ENCODE measurements at places on chromosomes 3 and 15.

- no peak for DNase-seq
Observed at GRCh38 chr3:10725846-10726245, 90.2 kb upstream of the SLC6A11 start.

GRCh38 chr3:194559530-194559929 lies 72.7 kb upstream of the ATP13A3 start:
- no peak for DNase-seq

DNA sequence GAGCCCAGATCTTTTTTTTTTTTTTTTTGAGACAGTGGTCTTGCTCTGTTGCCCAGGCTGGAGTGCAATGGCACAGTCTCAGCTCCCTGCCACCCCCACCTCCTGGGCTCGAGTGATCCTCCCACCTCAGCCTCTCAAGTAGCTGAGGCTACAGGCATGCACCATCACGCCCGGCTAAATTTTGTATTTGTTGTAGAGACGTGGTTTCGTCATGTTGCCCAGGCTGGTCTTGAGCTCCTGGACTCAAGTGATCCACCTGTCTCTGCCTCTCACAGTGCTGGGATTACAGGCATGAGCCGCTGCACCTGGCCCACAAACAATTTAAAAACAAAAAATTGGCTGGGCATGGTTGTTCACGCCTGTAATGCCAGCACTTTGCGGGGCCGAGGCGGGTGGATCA lies 22.6 kb upstream of the SLC6A6 start:
- DNase-seq, result no peak

- DNase-seq, result no peak
Observed at GRCh38 chr3:47852604-47853602, 50.0 kb downstream of the DHX30 start.

GRCh38 chr3:42847731-42848130 lies 27.9 kb downstream of the CYP8B1 start:
- no peak for DNase-seq

GRCh38 chr3:195709676-195710085 lies 11.1 kb upstream of the MUC20 start:
- no peak for DNase-seq

DNA sequence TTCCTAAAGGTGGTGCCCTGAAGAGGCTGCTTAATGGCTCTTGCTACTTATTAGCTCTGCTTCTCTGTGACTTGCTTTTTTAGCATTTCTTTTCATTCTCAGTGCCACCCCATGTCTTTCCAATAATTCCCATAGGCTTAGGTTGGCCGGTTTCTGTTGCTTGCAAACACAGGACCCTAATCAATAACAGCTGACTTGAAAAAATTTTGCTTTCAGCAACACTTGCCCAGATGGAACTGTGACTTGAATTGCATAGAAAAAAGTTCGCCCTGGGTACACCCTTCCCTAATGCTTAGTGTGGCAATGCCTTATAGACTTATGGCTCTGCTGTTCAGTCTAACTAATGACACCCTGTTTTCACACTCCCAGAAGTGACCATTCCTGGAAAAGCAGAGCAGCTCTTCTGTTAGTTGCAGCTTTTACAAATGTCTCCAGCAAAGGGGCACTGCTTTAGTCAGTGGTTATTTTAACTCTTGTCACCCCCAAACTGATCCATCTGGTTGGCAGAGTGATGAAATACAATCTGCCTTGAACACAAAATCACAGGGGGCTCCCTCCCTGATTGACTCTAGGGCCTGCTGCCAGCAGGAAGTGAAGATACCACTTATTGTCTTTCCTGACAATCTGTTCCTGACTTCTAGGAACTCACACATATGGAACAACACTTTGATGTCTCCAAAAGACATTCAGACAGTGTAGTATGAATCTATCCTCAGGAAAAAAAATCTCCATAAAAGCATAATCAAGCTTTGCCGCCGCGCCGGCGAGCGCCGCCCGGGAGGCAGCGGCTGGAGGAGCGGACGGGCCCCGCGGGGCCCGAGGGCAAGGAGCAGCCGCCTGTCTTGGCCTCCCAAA lies 9.7 kb upstream of the SLMAP start:
- DNase-seq, result no peak

DNA sequence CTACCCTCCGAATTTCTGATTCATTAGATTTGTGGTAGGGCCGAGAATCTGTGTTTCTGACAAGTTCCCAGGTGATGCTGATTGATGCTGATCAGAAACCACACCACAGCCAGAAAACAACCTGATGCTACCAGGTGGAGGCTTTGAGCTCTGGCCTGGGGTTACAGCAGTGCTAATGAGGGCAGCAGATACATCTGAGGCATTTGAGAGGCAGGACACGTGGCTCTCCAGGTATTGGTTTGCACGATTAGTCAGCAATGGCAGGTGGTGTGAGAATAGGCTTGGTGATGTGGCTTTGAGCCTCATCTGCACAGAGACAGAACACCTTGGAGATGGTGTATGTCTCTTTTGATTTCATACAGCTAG lies 78.8 kb upstream of the THBS1 start:
- DNase-seq, result no peak

GRCh38 chr3:132399054-132399929 lies 18.0 kb upstream of the DNAJC13 start:
- DNase-seq, result no peak

DNA sequence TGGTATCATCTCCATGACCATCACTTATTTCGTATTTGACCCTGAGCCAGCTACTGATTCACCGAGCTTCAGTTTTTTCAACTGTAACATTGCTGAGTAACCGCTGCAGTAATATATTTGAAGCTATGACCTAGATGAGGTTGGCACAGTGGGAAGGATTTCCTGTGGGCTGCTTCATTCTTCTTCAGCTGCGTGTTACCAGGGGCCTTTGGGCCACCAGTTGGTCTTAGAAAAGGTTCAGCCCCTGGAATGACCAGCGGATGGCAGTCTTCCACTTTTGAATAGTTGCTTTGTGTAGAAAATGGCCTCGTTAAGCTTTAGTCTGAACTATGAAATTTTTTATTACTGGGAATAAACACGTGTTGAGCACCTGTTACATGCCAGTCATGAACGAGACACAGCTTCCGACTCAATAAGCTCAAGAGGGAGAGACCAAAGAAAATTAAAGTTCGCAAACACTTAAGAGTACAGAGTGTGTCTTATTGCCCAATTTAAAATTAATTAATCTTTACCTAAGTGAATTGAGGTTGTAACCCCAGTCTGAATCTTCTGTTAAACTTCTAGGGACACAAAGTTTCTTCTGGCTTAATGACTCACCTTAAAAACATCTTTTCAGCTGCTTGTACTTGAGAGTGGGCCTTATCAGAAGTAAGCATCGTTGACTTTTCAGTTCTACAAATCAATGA lies 57.6 kb upstream of the NR2E3 start:
- DNase-seq, result no peak

DNA sequence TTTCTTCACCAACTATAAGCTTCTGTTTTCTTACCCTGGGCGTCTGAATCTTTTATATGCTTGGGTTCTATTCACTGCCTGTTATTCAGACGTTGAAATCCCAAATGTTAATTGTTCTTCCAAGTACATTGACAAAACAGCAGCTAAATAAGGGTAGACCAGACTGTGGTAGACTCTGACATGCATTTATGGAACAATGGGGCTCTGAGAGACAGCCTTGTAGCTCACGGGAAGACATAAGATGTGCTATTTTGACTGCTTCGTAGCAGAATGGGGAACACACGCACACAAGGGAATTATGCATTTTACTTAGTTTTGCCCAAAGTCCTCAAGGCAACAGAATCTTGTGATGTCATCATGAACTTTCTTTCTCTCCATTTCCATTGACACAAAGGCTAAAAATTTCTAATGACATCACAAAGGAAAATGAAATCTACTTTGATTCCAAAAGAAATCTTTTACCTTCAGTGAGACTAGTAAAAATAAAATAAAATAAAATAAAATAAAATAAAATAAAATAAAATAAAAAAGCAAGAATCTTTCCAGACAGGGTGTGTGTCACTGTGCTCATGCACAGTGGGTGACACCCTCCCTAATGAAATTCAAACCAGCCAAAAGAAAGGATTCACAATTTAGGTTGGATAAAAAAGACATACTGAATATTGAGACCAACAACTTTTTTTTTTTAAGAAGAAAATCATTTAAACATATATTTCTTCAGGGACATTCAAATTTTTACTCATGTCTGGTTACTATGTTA lies 346.6 kb downstream of the ZBTB20 start:
- no peak for DNase-seq

- no peak for DNase-seq
Observed at GRCh38 chr3:189582179-189582578, 49.0 kb upstream of the TP63 start.

- DNase-seq, result no peak
Observed at GRCh38 chr3:18417904-18418572, 7.1 kb downstream of the SATB1 start.

GRCh38 chr3:37441689-37442088 lies 267.3 kb upstream of the LRRFIP2 start:
- DNase-seq, result no peak

- no peak for DNase-seq
Observed at GRCh38 chr3:144381607-144382006, 410.0 kb downstream of the DIPK2A start.

DNA sequence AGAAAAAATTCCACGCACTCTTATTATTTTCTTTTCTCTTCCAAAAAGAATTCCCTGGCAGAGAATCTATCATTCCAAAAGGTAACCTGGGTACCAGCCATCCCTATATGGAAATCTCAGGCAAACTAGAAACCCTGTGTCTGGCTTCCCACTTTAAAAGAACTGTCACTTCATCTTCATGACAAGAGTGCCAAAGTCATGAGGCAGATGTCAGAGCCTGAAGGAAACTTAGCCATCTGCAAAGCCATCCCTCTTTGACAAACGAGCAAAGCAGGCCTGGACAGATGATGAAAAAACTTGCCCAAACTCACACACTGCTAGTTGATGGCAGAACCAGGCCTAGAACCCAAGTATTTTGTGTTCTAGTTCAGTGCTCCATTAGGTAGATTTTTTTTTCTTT lies 15.9 kb downstream of the SSR3 start:
- no peak for DNase-seq

DNA sequence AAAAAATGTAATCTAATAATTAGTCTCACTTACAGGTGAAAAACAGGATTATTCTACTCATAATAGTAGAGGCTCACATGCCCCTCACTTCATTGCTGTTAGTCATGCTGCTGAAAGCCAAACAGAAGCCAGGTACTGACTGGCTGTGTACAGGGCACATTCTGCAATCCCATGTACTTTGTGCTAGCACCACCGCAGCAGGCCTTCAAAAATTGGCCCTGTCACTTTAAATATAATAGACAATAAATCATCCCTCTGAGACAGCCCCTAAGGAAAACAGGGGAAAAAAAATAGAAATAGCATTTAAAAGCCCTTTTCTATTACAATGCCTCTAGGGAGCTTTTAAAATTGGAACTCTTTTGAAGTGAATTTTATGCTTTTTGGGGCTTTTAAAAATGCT lies 723.8 kb downstream of the TUSC7 start:
- DNase-seq, result no peak

DNA sequence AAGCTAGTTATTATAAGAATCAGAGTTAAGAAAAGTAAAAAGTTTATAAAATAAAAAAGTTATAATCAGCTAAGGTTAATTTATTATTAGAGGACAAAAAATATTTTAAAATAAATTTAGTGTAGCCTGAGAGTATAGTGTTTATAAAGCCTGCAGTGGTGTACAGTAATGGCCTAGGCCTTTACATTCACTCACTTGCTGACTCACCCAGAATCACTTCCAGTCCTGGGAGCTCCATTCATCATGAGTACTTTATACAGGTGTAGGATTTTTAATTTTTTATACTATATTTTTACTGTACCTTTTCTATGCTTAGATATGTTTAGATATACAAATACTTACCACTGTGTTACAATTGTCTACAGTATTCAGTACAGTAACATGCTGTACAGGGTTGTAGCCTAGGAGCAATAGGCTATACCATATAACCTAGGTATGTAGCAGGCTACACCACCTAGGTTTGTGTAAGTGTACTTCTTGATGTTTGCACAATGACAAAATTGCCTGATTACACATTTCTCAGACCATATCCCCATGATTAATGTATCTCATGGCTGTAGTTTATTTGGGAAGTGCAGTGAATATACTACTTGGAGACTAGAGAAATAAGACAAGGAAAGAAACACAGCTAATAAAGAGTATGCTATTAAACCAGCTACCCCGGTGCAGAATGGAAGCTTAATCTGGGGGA lies 101.9 kb upstream of the GALNT15 start:
- no peak for DNase-seq

DNA sequence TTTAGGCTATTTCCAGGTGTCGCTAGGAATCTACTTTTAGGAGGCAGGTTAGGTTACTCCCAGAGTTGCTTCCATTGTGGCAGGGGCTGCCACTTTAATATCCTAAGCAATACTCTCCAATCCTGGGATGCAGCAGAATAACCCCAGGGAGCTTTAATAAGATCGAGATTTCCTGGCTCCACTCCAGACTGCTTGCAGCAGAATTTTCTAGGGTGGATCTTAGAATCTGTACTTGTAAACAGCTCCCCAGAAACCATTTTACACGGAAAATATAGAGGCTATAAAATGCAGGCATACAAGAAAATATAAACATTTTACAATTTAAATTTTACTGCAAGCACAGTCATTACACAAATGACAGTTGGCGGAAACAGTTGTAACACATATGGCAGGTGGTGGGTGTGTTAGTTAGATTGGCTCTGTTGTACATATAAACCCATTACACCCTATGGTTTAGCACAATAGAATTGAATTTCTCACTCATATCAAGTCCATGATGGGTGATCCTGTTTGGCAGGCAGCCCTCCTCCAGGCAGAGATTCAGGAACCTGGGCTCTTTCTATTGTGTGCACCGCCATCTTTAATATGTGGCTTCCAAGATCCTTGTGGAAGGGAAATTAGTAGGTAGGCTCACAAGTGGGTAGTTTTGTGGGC lies 35.0 kb upstream of the TNFAIP8L3 start:
- no peak for DNase-seq

All from mesothelial cell of epicardium (in vitro differentiated cells).